SK-N-MC (cell line): ENCODE measurements at places on chromosomes 16 and 17.

- no peak for DNase-seq
Measured at GRCh38 chr16:30924076-30924912, 922 bp downstream of the FBXL19 start.

DNA sequence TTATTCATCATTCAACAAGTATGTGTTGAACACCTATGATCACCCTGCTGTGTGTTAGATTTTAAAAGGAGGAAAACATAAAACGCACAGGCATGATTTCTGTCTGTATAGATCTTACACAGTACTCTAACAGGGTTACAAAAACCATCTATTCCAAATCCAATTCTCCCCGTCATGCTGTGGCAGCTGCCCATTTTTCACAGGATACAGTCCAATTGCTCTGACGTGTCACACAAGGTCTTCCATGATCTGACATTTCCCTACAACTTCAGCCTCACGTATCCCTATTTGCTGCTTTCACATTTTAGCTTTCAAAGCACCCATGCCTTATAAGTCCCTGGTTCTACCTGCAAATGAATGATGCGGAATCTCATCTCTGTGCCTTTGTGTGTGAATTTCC, 67.0 kb upstream of the CNTNAP4 start:
- no peak for DNase-seq

DNA sequence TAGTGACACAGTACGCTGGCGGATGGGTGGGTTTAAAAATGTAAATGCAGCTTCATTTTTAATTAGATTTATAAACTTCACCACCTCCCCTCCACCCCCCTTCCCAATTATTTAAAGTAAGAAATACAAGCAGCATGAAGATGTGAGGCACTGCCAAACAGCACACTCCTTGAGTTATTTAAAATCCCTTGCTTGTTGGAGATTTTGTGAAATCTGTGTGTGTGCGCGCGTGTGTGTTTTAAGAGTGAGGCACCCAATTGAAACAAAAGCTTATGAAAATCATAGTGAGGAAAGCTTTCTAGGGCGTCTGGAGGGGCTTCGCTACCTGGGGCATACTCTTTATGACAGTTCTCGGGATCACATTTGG, 219.6 kb upstream of the IRX3 start:
- DNase-seq, result no peak

DNA sequence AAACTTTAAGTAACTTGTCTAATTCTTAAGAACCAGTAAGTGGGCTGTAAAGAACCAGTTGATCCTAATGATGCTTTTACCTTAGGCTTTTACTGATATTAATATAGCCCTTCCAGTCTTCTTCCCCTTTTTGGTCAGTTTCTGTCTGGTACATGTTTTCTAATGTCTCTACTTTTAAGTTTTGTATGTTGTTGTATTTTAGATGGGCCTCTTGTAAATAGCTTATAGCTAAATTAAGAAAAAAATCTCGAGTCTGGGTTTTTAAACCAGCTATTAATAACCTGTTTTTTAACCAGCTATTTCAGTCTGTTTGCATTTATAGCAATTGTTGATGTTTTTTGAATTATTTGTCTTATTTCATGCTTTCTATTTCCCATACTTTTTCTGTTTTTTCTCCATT, 79.0 kb downstream of the PITPNC1 start:
- DNase-seq, result no peak

GRCh38 chr17:80751946-80752581, 207.4 kb downstream of the RPTOR start:
- no peak for DNase-seq

GRCh38 chr17:74202938-74203337, 540 bp upstream of the RPL38 start:
- DNase-seq, result no peak

DNA sequence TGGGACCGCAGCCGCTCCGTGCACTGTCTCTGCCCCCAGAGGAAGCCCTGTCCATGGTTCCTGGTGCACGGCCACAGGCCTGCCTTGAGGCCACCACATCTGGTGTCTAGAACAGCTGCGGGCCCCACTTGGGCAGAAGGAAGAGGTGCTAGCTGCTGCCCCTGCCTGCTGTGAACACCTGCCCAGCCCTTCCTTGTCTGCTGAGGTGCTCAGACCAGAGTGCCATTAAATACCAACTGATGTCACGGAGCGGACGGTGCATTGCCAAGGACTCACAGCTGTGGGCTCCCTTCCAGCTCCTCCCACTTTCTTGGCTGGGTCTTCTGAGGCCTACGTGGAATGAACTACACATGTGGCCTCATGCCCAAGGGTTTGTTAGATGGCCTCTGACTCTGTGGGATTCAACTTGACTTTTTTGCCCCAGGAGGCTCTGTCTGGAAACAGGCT, 146.1 kb downstream of the RAB11FIP4 start:
- no peak for DNase-seq

- DNase-seq, result no peak
Measured at GRCh38 chr17:14311981-14312380, 11.1 kb downstream of the HS3ST3B1 start.
